ENCODE measurements at places on chromosomes 12 and 14. TPM values are rescaled to one million over a fixed set of nuclear protein-coding genes. Genes with fewer than 3 reads are reported as not detected.

KIF5A gene
- total RNA-seq: 0.12 TPM

PRB2 gene
- total RNA-seq: not detected

DNA sequence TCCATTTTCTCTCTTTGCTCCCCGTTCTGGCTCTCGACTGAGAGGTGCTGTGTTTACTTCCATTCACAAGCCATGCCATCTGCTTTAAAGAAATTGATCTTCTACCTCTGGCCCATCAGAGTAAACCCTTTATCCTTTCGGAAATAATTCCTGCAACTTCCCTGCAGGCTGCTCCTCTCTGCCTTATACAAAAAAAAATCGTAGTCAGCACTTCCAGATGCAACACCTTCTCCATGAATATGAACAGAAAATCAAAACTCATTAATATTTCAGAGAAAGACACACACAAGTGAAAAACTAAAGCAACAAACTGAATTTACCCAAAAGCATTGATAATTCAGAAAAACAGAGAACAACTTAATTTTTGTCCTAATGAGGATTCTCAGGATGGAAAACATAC lies 127.6 kb upstream of the FSCB start:
- no peak for DNase-seq

GRCh38 chr12:45547822-45548221 lies 181.7 kb upstream of the ARID2 start:
- no peak for DNase-seq

- DNase-seq: peak; percentile 65
Measured at GRCh38 chr12:104049903-104050356, at the start of gene GLT8D2. Gene GLT8D2 (minus strand): TSS chr12:104050187. CDS start chr12:104019648, 30,539 bp downstream.
